ENCODE measurements at places on chromosomes 6 and 20. TPM values are rescaled to one million over a fixed set of nuclear protein-coding genes. Genes with fewer than 3 reads are reported as not detected.

GNMT gene
- total RNA-seq = 0.99 TPM

GRCh38 chr20:13458860-13459451 is 179.8 kb downstream of the TASP1 start:
- no peaks in the 10 kb centered on the region for H3K27me3 ChIP-seq
- no peaks in the 10 kb centered on the region for H3K36me3 ChIP-seq
- H3K4me1 ChIP-seq = no peaks in the 10 kb centered on the region
- no peak overlapping the region for H3K27ac ChIP-seq
- no peak overlapping the region for H3K4me3 ChIP-seq

GRCh38 chr20:3137492-3137891 is 22.2 kb downstream of the FASTKD5 start:
- no peaks in the 10 kb centered on the region for H3K27me3 ChIP-seq
- no peak overlapping the region for H3K4me3 ChIP-seq
- H3K36me3 ChIP-seq = no peaks in the 10 kb centered on the region
- H3K27ac ChIP-seq = no peak overlapping the region
- no peaks in the 10 kb centered on the region for H3K4me1 ChIP-seq

VGLL2 gene
- 0.11 TPM for total RNA-seq

DNA sequence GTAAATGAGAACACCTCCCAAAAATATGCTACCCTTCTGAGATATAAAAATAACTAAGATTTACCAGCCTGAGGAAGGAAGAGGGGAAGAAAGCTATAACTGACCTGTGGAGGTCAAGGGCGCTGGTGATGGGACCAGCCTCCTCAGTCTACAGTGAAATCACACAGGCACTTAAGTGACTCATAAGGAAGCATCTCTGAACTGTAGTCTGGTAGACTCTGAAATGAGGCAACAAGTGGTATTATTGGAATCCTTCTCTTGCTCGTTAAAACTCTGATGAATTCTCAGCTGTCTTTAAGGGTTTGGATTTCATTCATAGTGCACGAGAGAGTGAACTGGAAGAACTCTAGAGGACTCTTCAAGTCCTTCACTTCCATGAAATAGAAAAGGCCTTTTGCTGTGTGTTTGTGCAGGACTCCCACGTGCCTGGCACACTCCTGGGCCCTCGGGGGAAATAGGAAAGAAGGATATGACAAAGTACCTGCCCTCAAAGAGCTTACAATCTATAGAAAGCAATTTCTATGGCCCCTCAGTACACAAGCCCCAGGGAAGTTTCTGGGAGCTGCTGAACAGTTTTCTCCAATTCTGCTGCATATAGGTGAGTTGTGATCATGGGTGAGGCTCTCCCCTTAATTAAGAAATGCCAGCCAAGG is 231.8 kb upstream of the RREB1 start:
- H3K36me3 ChIP-seq = no peaks in the 10 kb centered on the region
- no peaks in the 10 kb centered on the region for H3K4me1 ChIP-seq
- no peak for DNase-seq
- H3K4me3 ChIP-seq = no peak overlapping the region

GRCh38 chr6:156719720-156720563 is 57.2 kb upstream of the ARID1B start:
- H3K4me1 ChIP-seq = peaks cover 18% of the 10 kb centered on the region
- H3K27ac ChIP-seq = peak overlapping the region; percentile 62
- H3K27me3 ChIP-seq = no peaks in the 10 kb centered on the region
- no peaks in the 10 kb centered on the region for H3K36me3 ChIP-seq
- no peak for DNase-seq

DNA sequence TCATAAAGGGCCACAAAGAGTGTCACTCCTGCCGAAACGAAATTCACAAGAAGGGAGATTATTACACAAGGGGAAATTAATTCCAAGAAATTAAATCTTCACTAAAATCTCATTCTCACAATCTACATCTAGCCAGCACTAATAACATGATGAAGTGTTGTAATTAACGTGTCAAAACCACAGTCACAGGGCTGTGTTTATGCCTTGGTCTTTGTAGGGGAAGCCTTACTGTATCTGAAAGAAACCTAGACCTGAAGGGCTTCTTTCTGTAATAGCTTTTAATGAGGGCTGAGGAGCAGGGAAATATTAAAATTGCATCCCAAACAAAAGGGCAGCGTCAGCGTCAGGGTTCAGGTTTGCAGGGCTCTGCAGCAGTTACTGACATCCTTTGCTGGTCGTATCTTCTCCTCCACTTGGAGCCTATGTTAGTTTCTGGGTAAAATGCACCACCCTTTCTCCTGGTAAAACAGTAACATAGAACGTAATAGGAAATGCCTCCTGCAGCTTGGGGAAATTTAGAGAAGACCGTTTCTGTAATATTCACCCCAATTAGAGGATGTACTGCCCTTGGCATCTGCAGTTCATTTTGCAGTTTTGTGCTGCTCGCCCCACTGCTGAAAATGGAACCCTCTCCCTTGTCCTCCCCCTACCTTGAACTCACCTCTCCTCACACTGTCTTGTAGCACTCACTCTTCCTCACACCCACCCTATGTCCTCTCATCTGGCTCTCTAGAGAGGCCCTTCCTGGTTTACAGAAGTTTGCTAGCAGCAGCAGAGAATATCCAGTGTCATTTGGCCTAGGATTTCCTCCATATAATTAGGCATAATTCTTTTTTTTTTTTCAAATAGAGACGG is 109.0 kb upstream of the TRAF3IP2 start:
- H3K36me3 ChIP-seq = peaks cover 22% of the 10 kb centered on the region
- H3K4me1 ChIP-seq = peaks cover 35% of the 10 kb centered on the region
- H3K27ac ChIP-seq = peak overlapping the region; percentile 25
- no peak overlapping the region for H3K4me3 ChIP-seq
- H3K27me3 ChIP-seq = no peaks in the 10 kb centered on the region

DNA sequence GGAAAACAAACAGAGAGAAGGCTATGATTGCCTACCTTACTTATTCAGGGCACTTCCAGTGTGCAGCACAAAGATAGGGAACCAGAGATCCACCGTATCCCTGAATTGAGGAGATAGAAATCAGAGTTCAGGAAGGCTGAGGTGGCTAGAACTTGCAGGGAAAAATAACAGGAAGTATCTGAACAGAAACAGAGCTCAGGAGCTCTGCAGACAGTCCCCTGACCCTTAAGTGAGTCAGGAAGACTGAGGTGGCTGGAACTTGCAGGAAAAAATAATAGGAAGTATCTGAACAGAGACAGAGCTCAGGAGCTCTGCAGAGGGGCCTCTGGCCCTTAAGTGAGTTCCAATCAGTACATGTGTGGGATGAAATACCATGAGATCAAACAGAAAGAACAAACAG is 65.4 kb downstream of the RPRD1B start:
- peaks cover 5% of the 10 kb centered on the region for H3K4me1 ChIP-seq
- DNase-seq = no peak
- no peak overlapping the region for H3K27ac ChIP-seq
- no peak overlapping the region for H3K4me3 ChIP-seq
- no peaks in the 10 kb centered on the region for H3K36me3 ChIP-seq

PRKN gene
- 7.9 TPM for total RNA-seq

DNA sequence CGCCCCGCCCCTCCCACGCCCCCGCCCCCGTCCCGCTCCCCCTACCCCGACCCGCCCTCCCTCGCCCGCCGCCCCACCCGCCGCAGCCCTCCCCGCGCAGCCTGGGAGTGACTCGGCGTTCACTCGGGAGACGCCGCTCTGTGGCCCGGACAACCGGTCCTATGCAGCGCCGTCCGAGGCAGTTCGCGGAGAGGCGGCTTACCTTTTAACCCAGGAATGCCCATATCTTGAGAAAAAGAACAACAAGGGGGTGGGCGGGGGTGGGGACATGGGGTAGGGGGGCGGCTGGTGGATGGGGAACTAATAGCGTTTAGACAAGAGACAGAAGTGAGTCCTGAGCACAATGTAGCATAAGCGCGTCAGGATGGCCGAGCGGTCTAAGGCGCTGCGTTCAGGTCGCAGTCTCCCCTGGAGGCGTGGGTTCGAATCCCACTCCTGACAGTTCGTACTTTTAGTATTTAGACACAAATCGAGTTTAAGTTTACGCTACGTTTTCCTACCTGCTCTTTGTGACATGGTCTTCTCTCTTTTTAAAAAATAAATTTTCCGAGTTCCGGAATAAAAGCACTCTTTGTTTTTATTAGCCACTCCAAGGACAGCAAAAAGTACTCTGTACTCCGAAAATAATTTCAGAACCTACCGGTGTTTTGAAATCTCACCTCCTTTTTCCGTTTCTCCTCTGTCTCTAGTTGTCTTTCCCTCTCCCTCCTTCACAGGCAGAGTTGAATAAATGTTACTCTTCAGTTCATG is 17.1 kb upstream of the HMGN4 start:
- H3K36me3 ChIP-seq = no peaks in the 10 kb centered on the region
- no peak for DNase-seq
- H3K27ac ChIP-seq = peak overlapping the region; percentile 95
- peak overlapping the region; percentile 58 for H3K4me3 ChIP-seq

GRCh38 chr6:165679326-165679725 is 16.3 kb upstream of the PDE10A start:
- no peaks in the 10 kb centered on the region for H3K36me3 ChIP-seq
- peaks cover 1% of the 10 kb centered on the region for H3K4me1 ChIP-seq
- no peak overlapping the region for H3K27ac ChIP-seq
- peaks cover 1% of the 10 kb centered on the region for H3K27me3 ChIP-seq

EDN1 gene
- 10.9 TPM for total RNA-seq

NT5E gene
- total RNA-seq = 15.7 TPM

GRCh38 chr6:157988700-157989063 is 7.0 kb downstream of the SYNJ2 start:
- H3K36me3 ChIP-seq = peaks cover 6% of the 10 kb centered on the region
- H3K4me1 ChIP-seq = peaks cover 40% of the 10 kb centered on the region
- peaks cover 7% of the 10 kb centered on the region for H3K27me3 ChIP-seq
- H3K27ac ChIP-seq = peak overlapping the region; percentile 13

DNA sequence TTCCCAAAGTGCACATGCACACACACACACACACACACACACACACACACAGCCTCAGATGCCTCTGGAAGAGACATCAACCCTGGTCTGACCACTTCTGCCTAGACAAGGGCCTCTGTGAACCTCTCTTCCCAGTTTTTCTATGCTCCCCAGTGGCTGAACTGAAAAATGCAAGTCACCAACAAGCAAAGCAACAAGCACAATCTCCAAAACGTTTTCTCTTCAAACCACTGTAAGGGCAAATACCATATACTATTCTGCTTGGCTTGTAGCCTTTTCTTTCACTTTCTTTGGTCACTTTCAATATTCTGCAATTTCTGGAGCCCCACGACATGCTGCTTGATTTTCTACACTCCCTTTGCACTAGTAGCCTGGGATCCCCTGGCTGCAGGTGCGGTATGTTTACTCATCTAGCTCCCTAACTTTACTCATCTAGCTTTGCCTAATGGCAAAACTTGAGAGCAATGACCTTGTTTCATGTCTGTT is 121.4 kb upstream of the DST start:
- peaks cover 11% of the 10 kb centered on the region for H3K4me1 ChIP-seq
- no peaks in the 10 kb centered on the region for H3K36me3 ChIP-seq
- H3K27me3 ChIP-seq = no peaks in the 10 kb centered on the region
- peak; percentile 39 for DNase-seq
- no peak overlapping the region for H3K4me3 ChIP-seq
- H3K27ac ChIP-seq = no peak overlapping the region

DNA sequence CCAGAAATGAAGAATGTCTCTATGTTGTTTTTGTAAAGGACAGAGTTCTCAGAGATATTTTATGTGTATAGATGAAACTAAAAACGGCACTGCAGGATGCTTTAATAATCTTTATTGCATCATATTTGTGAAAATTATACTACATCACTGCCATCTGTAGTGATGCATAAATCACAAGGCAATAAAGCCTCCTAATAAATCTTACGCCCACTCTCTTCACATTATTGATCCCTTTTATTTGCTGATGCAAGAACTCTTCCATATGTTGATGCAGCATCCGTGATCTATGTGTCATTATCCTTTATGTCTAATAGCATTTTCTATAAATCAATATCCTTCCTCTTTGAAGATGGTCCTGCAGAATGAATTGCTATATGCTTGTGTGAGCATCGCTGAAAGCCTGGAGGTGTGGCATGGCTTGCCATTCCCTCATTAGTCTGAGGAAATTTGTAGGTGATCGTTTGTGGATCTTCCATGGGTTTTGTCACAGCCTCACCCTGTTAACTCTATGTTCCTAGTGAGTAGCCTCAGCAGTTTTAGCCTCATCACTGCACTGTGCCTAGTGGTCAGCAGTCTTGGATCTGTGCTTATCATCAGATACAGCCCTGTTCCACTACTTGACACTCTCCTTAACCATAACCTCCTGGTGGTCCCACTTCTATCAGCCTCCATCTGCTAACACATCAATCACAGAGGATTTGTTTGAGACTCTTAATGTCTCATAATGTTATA is 983.5 kb downstream of the EYS start:
- H3K4me3 ChIP-seq = no peak overlapping the region
- no peaks in the 10 kb centered on the region for H3K27me3 ChIP-seq
- H3K4me1 ChIP-seq = no peaks in the 10 kb centered on the region
- H3K27ac ChIP-seq = no peak overlapping the region
- no peaks in the 10 kb centered on the region for H3K36me3 ChIP-seq

OR2J3 gene
- 0.11 TPM for total RNA-seq

DNA sequence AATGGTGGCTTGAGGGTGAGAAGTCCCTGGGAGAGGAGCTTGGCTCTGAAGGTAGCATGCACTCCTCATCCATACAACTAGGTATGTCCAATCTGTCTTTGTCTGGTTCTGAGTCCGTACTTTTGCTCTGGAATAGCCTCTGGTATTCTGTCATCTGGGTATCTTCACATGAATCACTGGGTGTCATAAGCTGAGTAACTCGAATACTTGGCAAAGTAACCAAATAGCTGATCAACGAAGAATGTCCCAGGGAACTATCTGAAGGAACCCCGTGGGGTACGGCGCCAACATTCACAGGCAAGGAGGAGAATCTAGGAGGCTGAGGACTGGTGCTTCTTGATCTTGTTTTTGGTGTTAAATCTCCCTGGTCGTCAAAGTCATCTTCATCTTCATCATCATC is 184.8 kb downstream of the HIVEP2 start:
- H3K27me3 ChIP-seq = no peaks in the 10 kb centered on the region
- H3K4me3 ChIP-seq = no peak overlapping the region
- H3K27ac ChIP-seq = no peak overlapping the region
- H3K4me1 ChIP-seq = no peaks in the 10 kb centered on the region
- H3K36me3 ChIP-seq = peaks cover 11% of the 10 kb centered on the region

- H3K4me1 ChIP-seq = peaks cover 11% of the 10 kb centered on the region
- H3K4me3 ChIP-seq = no peak overlapping the region
- no peak overlapping the region for H3K27ac ChIP-seq
- no peak for DNase-seq
- H3K27me3 ChIP-seq = peaks cover 4% of the 10 kb centered on the region
- no peaks in the 10 kb centered on the region for H3K36me3 ChIP-seq
Measured at GRCh38 chr6:28402197-28402596, 2.6 kb upstream of the ZSCAN12 start.

GRCh38 chr6:27882624-27883023 is 29.6 kb downstream of the OR2B2 start:
- H3K36me3 ChIP-seq = no peaks in the 10 kb centered on the region
- no peaks in the 10 kb centered on the region for H3K4me1 ChIP-seq
- H3K4me3 ChIP-seq = no peak overlapping the region
- no peak overlapping the region for H3K27ac ChIP-seq
- H3K27me3 ChIP-seq = no peaks in the 10 kb centered on the region
- DNase-seq = no peak

DNA sequence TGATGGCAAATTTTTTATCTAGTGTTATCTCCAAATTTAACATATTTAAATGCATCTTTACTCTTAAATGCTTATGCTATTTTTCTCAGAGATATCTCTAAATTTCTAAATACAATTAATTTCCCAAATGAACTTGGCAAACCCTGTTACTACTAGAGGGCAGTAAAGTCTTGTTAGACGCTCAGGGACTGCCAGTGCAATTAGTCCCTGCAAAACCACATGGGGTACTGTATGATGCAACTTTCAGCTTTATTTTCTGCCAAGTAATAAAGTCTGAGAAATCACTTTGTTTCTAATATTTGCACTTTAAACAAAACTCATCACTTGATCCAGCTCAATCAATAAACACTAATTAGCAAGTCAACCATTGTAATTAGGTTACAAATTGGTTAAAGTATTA is 76.0 kb upstream of the ADGRB3 start:
- no peaks in the 10 kb centered on the region for H3K36me3 ChIP-seq
- peak overlapping the region; percentile 79 for H3K27ac ChIP-seq
- no peaks in the 10 kb centered on the region for H3K4me1 ChIP-seq
- peak overlapping the region; percentile 22 for H3K4me3 ChIP-seq
